ENCODE measurements at places on chromosomes 3 and 15. TPM values are rescaled to one million over a fixed set of nuclear protein-coding genes. Genes with fewer than 3 reads are reported as not detected.
A peak's percentile ranks its signal among the peaks of the same experiment; 100 is the strongest.

GRCh38 chr3:151974067-151974466, 100.6 kb downstream of the SUCNR1 start:
- DNase-seq = no peak

DNA sequence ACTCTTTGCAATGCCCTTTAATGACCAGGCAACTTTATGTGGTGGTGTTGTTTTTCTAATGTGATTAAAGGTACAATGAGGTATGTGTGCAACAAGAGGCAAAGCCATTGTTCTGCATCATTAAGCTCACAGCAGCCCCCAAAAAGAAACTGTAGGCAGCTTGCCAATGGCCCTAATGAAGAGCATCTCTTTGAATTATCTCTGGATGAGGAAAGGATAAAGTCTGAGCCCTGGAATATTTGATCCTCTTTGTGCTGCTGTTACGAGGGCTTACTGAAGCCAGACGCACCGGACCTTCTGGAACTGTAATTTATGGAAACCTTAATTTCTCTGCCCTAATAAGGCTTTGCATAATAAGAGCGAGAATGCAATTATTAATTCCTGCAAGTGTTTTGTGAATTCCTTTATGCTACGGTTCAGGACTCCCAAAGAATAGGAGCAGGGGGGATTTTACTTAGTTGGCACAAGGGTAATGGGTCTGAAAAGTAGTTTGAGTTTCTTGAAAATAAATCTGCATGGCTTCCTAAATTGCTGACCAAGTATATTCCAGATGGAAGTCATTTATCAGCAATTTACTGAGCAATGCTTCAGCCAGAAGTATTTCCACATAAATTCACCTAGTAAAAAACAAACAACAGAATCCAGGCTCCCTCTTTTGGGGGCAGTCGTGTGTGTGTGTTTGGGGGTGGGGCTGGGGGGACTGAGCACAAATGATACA, 193.4 kb downstream of the PDZRN3 start:
- peak; percentile 77 for DNase-seq

- DNase-seq = peak; percentile 35
These were observed 210.5 kb downstream of the GABRB3 start for GRCh38 chr15:26562336-26562735.

DNA sequence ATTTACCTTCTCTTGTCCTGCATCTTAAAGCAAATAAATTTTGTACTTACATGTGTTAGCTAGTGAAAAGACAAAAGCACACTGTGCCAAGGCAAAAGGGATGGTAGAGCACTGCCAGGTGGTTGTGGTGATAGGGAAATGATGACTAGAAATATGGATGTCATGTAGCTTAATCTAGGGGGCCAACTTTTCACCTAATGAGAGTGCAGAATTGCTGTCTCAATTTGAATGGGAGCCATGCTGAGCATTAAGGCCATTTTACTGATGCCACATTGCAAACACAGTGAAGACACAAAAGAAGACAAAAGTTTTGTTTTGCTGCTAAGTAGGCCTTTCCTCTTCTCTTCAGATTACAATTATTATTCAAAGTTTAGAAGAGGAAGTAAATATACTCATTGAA, 274.7 kb downstream of the PDCD6IP start:
- no peak for DNase-seq

DNA sequence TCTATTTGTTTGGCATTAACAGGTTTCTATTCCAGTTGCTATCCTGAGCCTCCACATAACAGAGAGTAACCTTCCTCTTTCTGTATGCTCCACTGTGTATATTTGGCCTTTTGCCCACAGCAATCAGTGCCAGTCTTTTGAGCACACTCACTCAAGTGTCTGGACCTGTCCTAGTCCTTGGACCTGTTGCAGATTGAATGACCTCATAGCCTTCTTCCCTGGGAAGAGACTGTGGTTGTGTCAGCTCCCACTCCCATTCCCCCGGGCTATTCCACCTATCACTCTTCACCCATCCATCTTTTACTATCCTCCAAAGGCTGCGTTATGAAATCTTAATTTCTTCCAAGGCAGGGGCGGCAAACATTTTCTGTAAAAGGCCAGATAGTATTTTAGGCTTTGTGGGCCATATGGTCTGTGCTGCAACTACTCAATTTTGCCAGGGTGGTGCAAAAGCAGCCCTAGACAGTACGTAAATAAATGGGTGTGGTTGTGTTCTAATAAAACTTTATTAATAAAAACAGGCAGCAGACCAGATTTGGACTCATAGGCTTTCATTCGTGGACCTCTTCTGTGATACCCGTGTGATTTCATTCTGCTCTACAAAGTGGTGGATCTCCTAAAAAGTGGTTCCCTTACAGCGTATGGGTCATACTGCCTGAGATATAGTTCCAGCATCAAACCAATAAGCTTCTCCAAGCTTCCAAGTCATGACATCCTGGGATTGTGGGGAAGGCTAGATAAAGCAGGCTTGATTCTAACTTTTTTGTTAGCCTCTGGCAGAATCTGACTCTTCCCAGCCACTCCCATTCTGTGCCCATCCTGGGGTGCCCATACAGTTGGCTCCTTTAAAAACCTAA, 57.4 kb downstream of the CDAN1 start:
- DNase-seq = no peak

DNA sequence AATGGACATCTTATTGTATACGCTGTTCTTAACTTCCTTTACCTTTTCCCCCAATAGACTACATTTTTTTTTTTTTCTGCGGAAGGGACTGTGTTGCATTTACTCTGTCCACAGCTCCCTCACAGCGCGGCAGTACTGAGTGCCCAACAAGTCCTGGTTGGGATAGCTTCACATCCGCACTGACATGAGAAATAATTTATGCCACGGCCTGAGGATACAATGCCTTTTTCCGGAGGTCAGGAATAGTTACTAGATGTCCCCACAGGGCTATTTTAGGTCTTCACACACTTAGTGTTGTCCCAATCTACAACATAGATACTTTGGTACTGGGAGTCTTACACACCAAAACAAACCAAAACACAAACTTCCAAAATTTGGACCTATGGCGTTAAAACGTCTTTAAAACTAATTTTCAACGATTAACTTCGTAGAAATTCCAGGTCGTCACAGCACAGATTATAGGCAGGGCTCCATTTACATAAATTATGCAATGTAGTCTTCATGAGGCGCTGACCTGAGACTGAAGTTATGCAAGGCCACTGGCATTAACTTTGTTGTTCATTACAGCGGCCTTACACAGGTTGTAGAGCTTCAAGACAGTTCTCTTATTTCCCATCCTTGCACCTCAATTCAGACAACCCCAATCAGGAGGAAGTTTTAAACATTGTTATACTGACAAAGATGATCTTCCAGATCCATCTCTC, 989 bp upstream of the PPIB start:
- DNase-seq = peak; percentile 66

DNA sequence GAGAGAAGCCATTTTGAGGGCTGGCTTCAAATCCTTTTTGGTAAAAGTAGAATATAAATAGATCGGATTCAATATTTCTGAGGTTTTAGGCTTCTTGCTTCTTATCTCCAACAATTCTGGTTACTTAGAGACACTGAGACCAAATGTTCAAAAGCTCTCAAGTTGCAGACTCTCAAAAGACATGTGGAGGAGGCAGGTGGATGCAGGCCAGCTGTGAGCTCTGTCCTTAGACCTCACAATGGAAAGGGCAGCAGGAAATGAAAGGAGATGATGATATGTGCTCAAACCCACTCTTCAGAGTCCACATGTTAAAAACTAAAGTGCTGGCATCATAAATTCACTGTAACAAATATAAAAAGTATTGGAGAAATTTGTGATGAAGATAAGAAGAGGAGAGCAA, 424.9 kb upstream of the ALCAM start:
- DNase-seq = no peak

- no peak for DNase-seq
These were observed 2.3 kb upstream of the GMPPB start for GRCh38 chr3:49725906-49726681.

- DNase-seq = peak; percentile 78
These were observed 49.2 kb upstream of the CTDSPL start for GRCh38 chr3:37812499-37812896.

- peak; percentile 94 for DNase-seq
These were observed 314.8 kb upstream of the LRRC3B start for GRCh38 chr3:26307787-26308186.

- DNase-seq = peak; percentile 98
These were observed 7.3 kb downstream of the ALPK3 start for GRCh38 chr15:84824260-84825007.

GRCh38 chr3:181943285-181943684, 231.6 kb downstream of the SOX2 start:
- no peak for DNase-seq

DNA sequence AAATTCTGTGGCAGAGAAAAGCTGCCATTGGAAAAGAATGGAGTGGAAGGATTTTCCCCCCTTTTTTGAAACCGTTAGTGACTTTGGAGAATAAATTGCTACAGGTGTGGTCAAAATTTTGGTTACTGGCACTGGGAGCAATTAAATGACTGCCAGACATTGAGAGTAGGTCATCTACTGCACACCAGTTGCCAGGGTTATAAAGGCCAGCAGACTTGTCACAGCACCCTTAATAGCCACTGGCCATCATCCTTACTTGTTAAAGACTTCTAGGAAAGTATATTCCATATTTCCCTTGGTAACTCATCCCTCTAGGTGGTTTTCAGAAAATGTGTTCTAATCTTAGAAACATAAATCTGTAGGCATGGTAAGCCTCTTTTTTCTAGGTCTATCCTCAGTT, 8.0 kb downstream of the PIK3CA start:
- DNase-seq = no peak

DNA sequence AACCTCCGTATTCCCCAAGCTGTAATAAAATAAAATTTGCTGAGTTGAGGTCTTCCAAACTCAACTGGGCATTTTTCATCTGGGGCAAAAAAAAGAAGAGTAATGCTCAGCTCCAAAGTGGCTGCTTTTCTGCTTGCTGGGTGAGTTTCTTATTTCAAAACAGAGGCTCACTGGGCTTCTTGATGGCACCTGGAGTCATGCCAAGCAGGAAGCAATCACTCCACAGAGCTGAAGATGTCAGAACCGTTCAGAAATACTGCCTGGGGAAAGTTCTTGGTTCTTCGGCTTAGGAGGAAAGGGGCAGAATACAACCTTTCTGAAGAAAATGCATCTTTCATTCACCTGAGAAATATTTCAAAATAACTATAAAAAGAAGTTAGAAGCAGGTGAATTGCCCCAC, 4.1 kb downstream of the CCR9 start:
- peak; percentile 37 for DNase-seq

- DNase-seq = no peak
These were observed 1.5 kb downstream of the ZBED2 start for GRCh38 chr3:111593666-111594065.

GRCh38 chr3:41158947-41159346, 40.4 kb upstream of the CTNNB1 start:
- DNase-seq = no peak

DNA sequence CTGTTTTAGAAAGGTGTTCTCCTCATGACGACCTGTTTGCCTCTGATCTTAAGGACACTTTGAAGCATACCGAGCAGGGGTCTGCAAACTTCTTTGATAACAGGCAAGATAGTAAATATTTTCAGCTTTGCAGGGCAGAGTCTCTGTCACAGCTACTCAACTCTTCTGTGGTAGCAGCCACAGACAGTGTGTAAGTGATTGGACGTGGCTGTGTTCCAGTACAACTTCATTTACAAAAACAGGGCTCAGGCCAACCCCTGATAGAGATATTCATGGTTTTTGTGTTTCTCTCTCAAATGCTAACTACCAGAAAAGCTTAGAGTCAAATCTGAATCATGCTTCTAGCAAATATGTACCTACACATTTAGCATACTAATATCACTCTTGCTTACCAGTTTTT, 51.5 kb downstream of the TGFBR2 start:
- peak; percentile 54 for DNase-seq

GRCh38 chr3:14410503-14411165, 8.2 kb downstream of the SLC6A6 start:
- peak; percentile 42 for DNase-seq

- DNase-seq = no peak
These were observed 14.7 kb upstream of the ATP2B2 start for GRCh38 chr3:10520072-10520471.

GRCh38 chr3:13501958-13502790, 22.1 kb downstream of the HDAC11 start:
- DNase-seq = no peak

DNA sequence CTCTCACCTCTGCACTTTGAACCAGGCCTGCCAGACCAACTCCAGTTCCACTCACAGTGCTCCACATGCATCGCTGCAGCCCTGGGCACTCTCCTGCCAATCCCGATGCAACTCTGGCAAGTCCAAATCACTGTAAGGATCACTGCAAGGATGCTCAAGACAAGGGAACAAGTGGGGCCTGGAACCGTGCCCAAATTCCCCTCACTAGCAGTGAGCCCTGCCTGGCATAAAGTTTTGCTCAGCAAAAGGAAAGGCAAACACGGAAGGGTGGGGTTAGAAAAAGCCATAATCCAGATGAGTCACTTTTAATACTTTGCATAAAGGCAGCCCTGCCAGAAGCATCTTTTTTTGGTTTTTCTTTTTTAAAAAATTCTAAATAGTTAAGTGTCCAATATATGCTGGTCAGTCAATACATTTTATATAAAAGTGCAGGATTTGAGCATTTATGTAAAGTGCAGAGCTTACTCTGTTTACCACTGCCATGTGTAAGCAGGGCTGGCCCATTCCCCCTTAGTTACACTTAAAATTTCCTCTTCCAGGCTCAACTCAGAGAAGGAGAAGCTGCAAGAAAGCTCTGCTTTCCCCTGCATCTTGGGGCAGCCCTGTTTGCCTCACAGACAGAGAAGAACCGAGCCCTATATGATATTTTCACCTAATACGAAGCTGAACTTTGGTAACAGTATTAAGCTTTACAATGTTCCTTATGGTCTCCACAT, 102.2 kb downstream of the CD47 start:
- peak; percentile 57 for DNase-seq

GRCh38 chr15:29037997-29038705, 152.4 kb downstream of the APBA2 start:
- no peak for DNase-seq

DNA sequence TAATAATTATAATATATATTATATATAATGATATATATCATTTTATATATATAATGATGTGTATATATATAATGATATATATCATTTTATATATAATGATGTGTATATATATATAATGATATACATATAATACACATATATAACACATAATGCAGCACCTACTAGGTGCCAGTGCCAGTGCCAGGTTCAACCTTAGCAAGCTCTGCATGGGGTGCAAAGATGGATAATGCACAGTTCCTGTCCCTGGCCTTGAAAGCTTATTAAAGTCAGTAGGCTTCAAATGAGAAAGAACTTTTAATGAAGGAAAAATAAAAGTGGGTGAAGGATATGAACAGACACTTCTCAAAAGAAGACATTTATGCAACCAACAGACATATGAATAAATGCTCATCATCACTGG, 192.7 kb upstream of the SLC2A2 start:
- no peak for DNase-seq

C3orf85 gene
- polyA plus RNA-seq = not detected

SKOR1 gene
- 0.67 TPM for polyA plus RNA-seq

UBAP1L gene
- polyA plus RNA-seq = 3.0 TPM

SLC9C1 gene
- 0.34 TPM for polyA plus RNA-seq

CCRL2 gene
- 1.4 TPM for polyA plus RNA-seq

PPP1R14D gene
- not detected for polyA plus RNA-seq

STRC gene
- 1.6 TPM for polyA plus RNA-seq

LEKR1 gene
- 0.96 TPM for polyA plus RNA-seq

LRRIQ4 gene
- polyA plus RNA-seq = 0.11 TPM

ANKRD63 gene
- polyA plus RNA-seq = 0.15 TPM

CRYGS gene
- 1.8 TPM for polyA plus RNA-seq

KBTBD12 gene
- polyA plus RNA-seq = 10.7 TPM

TUBGCP4 gene
- 14.4 TPM for polyA plus RNA-seq

LRRC3B gene
- 9.9 TPM for polyA plus RNA-seq

AP3B2 gene
- 0.38 TPM for polyA plus RNA-seq

MAP1A gene
- 56.2 TPM for polyA plus RNA-seq

All from muscle of leg (tissue), 16 donors.